ENCODE measurements at places on chromosomes 12 and 14. TPM values are rescaled to one million over a fixed set of nuclear protein-coding genes. Genes with fewer than 3 reads are reported as not detected.

GRCh38 chr14:43172899-43173548, 1334.1 kb downstream of the FSCB start:
- DNase-seq, result no peak

DNA sequence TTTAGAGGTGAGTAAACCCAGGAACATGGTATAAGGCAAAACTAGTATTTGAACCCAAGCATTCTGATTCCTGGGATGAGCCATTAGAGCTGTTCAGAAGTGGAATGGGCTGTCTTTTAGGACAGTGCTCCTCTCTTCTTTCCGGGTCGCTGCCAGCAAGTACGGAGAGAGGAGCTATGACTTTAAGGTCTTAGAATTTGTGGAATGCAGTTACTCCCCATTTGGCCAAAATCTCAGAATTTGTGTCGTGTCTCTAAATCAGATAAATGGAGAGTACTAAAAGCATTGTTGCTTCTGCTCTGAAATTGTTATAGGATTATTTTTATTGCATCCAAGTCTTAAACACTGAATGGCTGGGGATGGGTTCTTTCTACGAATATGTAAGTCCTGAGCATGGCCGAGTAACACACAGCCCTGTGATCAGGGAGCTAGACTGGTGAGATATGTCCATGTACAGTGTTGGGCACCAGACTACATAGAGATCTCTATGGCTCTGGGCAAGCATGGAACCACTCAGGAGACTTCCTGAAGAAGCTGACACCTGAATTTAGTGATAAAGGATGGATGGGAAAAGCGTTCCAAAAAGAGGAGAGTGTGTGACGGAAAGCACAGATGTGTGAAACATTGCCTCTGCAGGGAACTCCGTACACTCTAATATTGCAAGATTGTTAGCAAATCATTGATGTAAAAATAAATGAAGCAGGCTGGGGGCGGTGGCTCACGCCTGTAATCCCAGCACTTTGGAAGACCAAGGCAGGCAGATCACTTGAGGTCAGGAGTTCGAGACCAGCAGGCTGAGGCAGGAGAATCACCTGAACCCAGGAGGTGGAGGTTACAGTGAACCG, 184.7 kb downstream of the SRGAP1 start:
- no peak for DNase-seq

DNA sequence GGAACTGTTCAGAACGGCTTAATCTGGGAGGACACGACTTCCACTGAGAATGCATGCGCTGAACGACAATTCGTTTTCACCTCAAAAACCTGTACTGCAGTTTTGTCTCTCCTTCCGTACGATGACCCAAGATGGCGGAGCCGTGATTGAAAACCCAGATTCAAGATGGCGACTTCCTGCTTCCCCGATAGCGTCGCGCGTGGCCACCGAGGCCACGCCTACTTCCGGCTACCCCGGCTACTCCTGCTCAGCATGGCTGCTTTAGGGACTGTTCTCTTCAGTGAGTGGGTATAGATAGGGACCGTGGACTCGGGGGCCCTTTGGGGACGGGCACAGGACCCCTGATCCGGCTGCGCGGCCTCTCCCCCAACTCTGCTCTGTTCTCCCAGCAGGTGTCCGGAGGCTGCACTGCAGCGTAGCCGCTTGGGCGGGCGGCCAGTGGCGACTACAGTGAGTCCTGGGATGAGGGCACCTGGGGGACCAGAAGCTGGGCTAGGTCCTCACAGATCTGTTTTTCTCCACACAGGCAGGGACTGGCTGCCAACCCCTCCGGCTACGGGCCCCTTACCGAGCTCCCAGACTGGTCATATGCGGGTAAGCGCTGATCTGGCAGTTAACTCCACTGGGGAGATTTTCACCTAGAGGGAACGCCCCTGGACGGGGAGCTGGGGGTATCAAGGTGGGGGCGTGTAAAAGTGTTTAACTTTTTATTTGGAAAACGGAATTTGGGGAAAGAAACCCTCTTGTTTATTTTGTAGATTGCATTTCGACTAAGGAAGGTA, at the start of gene MRPL52:
Gene MRPL52, plus strand, starts transcription at position 227 of the 782 bp plus-strand sequence. Its CDS starts 26 bp downstream, at position 253.
- DNase-seq, result peak; percentile 92

GRCh38 chr14:58712357-58712756, 74.6 kb downstream of the DACT1 start:
- DNase-seq, result no peak

- no peak for DNase-seq
These were observed 118.8 kb upstream of the DIO3 start for GRCh38 chr14:101442451-101442850.

Gene KIF26A
- total RNA-seq, result 82.9 TPM

Gene CD69
- total RNA-seq, result not detected

- no peak for DNase-seq
These were observed at the start of gene CCER1 for GRCh38 chr12:90954921-90955320. TSS of gene CCER1 (minus strand) at chr12:90955176. CDS start at chr12:90954742, 434 bp downstream.

DNA sequence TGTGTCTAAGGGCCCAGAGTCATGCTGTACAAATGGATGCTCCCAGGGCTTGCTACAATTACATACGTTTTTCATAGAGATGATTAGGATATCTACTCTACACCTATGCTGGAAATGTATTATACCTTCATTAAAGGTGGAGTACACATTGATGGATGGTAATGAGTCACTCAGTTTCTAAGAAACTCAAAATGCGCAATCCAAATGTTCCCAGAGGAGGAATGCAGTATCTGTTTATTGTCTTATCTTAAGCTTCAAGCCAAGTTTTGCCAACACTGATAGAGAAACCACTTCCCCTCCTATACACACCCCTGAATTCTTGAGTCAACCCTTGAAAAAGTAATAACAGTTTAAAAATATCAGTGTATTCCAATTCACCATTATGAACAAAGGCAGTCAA, 266.6 kb upstream of the FAR2 start:
- DNase-seq, result no peak

- DNase-seq, result peak; percentile 4
These were observed 6.7 kb upstream of the C12orf50 start for GRCh38 chr12:88035907-88036289.

DNA sequence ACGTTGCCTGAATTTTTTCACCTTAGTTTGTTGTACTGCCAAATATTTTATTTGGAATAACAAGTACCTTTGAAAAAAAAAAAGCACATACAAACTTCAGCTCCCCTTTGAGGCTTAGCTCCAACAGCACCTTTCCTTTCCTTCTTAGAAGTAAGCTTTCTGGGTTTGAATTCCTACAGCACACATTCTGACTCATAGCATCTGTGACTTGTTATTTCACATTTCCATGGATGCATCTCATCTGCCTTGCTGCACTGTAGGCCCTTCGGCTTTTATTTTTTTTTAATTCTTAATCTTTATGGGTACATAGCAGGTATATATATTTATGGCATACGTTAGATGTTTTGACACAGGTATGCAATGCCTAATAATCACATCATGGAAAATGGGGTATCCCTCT, 7.2 kb downstream of the LGALS3 start:
- no peak for DNase-seq

Gene PZP
- total RNA-seq, result not detected

- DNase-seq, result no peak
These were observed 121.7 kb downstream of the DUSP6 start for GRCh38 chr12:89230376-89231315.

DNA sequence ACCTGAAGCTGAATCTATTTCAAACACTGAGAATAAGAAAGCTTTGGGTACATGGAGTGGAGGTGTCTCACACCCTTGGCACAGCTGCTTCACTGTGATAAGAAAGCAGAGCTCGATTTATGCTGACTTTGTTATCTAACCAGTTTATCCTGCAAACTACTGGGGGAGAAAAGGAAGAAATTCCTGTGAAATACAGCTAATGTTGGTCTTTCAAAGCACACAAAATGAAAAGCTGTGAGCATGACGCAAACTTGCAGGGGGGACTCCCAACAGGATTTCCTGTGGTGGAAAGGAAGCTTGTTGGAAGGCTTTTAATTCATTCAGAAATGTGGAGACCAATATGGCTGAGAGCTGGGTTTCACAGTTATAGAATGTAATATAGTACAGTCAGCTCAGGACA, 53.4 kb downstream of the SRGAP1 start:
- DNase-seq, result peak; percentile 8

Gene CIDEB
- total RNA-seq, result 4.6 TPM

GRCh38 chr12:84408936-84409335, 503.7 kb downstream of the SLC6A15 start:
- DNase-seq, result no peak

DNA sequence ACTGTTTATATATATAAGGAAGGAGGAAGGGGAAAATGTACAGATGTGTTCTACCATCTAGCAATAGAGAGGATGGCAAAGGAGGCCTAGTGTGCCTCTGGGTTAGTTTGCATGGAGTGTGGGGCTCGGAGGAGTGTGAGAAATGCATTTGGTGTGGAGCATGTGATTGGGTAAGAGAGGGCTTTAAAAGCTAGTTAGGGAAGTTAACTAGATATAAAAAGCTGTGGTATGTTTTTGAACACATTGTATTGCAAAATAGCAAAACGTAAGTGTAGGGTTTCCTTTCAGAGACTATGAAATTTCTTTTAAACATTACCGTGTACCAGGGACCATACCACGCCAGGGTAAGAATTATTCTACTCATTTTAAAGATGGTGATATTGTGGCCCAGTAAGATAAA, 53.3 kb upstream of the STXBP6 start:
- DNase-seq, result no peak
